ENCODE measurements at places on chromosomes 7 and 10.

GRCh38 chr7:77699056-77699455 lies 2.8 kb downstream of the RSBN1L start:
- peak; percentile 67 for DNase-seq

DNA sequence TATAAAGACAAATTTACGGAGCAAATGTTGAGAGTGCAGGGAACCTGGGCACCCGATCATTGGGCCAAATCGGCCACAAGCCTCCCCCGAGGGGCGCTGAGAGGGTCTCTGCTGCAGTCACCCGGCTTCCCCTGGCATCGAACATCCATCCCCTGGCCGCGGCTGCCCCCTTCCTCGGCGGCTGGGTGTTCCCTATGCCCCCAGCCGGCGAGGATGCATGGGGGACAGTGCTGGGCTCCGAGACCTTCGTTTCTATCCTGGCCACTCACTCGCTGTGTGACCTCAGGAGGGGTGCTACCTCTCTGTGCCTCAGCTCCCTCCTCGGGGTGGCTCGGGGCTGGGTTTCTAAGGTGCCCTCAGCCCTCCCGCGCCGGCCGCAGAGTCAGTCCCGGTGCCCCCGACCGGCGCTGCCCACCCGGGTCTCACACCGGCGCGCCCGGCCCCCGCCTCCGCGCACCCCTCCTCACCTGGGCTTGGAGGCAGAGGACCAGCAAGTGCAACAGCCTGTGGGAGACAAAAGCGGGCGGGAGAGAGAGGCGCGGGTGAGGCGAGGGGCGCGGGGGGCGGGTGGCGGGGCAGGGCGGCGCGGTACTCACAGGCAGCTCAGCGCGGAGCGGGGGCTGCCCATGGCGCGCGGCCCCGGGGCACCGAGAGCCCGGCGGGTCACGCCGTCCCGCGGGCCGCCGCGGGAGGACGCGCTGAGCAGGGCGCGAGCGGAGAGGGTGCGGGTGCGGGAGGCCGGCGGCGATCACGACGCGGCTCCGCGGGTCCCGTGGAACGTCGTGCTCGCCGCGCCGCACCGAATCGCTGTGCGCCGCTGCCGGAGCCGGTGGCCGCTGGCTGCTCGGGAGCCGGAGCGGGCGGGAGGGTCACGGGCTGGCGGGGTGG lies at the start of gene FGF8:
Gene FGF8, minus strand, starts transcription at position 842 of the 888 bp plus-strand sequence. Its CDS starts 214 bp downstream, at position 628.
- DNase-seq: peak; percentile 43

DNA sequence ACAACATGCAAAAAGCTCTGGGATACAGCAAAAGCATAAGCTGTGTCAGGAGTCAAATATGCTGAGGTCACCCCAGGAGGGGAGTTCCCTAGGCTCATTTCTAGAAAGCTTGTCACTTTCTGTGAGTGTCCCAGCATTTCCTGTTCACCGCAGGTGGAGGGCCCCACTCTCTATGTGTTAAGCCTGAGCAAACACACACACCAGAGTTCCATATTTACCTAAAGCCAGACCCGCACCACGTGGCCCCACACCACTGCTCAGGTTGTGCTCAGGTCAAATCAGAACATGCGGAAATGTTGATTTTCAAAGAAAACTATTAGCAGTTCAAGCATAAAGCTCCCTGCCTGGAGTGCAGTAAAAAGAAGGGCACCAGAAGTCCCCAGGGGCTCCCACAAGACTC lies 259.6 kb upstream of the PPP2R2D start:
- peak; percentile 61 for DNase-seq

DNA sequence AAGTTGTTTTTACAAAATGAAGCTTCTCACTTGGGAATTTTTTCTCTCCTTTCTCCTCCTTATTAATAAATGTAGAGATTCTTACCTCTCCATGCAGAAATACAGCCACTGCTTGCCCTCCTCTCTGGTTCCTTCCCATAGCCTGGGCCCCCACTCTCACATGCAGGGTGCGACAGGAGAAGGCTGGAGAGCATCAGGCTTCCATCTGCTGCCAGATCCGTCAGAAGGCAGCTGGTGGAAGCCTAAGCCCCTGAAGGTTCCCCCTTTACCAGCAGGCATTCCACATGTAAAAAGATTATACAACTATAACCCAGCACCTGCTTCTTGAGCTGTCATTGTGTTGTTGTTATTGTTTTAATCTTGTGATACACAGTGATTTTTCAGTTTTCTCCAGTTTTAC lies 314.2 kb downstream of the LHFPL3 start:
- no peak for DNase-seq

DNA sequence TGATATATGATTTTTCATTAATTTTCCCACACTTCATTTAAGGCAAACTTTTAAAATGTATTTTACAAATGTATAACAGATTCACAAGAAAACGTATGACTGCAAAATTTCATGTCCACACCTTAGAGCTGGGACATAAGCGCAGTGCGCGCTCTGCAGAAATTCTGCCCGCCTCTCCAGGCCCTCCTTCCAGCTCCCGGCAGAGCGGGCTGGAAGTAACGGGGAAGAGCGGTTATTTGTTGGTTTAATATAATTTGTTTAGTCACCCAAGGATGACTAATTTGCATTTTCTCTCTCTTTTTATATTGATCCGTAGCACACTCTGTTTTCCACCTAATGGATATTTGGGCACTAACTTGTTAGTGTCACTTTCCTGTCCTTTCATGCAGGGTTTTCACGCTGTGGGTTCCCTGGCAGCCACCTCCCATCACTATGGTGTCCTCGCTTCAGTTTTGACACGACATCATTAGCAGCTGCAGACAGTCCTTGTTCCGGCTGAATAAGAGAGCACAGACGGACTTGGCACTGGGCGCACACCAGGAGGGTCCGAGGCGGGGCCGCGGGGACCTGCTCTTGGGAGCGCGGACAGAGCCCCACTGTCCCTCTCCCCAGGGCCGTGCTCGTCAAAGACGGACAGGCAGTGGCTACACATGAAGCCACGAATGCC lies 129.2 kb upstream of the SEC61G start:
- peak; percentile 60 for DNase-seq

DNA sequence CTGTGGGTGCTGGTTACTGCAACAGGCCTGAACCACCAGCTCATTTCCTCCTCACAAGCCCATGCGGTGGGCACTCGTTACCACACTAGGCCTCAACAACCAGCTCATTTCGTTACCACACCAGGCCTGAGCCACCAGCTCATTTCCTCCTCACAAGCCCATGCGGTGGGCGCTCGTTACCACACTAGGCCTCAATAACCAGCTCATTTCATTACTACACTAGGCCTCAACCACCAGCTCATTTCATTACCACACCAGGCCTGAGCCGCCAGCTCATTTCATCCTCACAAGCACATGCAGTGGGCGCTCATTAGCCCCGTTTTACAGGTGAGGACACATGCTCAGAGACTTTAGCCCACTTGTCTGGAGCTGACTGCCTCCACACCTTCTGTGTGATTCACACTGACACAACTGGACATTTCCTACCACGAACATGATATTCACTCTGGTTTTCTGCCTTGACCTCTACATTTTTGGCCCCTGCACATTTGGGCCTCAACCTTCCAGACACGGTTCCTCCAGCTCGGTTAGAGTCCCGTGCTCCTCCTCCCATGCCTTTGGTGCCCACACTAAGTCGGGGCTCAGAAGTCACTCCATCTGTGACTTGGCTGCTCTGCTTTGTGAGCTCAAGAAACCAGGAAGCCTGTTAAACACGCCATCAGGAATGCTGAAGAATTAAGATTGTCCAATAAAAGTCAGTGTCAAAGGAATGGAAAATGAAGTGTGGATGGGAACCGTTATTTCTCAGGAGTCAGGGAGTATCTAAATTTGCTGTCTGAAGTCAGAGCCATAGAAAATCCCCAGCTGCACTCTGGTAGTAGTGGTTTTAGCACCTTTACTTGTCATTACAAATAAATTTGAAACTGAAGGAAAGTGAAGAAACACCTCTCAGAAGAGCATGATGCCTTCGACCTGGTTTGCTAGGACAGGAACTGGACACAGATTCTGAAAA lies 55.8 kb upstream of the LANCL2 start:
- DNase-seq: no peak

GRCh38 chr10:74437822-74438221 lies 286.8 kb downstream of the ADK start:
- peak; percentile 29 for DNase-seq

- no peak for DNase-seq
These were observed 408.6 kb upstream of the PFKP start for GRCh38 chr10:2658780-2659179.

DNA sequence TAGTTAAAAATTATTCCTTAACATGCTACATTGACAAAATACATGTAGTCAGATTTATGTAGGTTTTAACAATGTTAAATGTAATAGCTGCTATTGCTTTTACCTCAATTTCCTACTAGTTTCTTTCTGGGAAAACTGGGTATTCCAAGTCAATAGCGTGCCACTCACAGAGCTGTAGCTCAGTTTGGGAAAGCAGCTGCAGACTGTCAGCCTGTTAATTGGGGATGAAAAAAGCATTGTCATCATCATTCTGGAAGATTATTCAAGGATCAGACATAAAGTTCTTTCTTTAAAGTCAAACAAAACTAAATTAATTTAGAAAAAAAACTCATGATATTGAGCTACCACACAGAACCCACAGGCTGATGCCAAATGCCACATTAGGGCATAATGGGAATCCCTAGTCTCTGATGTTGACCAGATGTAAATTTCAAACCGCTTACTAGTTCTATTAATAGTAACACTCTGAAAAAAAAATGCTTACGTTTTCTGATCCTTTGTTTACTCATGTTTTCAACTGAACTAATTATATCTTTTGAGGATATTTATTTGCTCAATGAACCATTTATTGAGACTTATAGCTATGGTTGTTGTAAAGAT lies 19.6 kb upstream of the AGMO start:
- DNase-seq: peak; percentile 21

DNA sequence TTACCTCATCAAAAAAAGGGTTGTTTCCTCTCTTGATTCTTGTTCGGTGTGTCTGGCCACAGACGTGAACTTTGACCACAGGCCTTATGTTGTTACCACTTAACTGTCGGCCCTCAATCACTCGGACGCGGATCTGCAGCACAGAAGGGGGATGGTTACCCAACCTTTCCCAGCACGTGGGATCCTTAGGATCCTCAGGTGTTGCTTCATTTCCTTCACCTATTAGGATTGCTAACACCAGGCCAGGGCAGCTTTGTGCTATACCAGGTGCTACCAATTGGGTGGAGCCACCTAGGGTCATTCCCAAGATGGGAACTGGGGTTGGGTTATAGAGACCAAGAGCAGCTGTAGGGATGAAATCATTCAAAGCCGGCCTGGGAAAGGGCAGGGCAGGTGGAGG lies 73.4 kb downstream of the MYOF start:
- peak; percentile 71 for DNase-seq

GRCh38 chr7:107614425-107614824 lies 34.4 kb downstream of the BCAP29 start:
- no peak for DNase-seq

DNA sequence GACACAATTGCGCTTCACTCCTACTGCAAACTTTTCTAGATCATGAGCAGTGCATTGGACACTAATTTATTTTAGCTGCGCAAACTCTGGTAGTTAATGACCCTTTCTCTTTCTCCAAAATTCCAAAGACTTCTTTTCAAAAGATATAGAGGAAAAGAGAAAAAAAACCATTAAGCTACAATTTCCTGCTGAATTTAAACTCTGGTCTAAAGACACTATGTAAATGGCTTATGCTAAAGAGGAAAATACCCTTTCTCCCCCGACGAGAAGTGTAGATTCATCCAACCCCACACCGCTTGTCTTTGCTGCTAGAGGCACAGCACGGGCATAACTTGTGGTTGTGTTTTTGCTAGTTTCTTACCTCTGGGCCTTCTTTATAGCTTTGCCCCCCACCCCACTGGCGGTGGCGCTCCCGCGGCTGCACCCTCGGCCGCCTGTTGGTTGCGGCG lies 84.1 kb downstream of the SNX10 start:
- DNase-seq: peak; percentile 89

DNA sequence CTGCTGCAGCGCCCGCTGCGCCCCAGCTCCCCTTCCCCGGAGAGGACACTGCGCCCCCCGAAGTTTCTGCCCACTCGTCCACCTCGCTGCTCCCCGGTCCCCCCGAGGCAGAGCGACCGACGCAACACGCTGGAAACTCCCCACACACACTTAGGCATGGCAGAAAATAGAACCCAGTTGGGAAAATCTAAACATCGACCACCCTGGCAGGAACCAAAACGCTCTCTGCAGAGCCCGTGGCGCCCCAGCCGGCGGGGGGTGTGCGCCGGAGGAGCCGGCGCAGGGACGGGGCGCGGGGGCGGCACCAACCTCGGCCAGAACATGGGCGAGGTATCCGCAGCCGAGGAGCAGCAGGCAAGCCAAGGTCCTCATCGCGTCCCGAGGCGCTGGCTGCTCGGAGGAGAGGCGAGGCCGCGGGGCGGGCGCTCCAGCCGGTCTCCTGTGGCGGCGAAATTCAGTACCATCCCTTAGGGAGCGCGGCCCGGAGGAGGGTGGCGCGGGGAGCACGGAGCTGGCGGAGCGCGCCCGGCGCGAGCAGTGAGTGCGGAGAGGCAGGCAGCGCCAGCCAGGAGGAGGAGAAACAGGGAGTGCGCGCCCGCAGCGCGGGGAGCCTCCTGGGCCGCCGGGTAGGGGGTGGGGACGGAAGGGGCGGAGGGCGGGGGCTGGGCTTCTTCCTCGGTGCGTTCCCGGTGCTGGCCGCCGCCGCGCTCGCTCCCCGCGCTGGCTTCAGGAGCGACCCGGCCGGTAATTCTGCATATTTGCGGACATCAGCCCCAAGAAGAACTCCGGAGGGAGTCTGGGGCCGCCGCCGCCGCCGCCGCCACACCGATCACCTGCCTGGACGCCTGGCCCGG lies 789 bp downstream of the PDGFA start:
- DNase-seq: peak; percentile 84
